ENCODE measurements at places on chromosomes 16 and 17.

GRCh38 chr17:48883171-48883570 is 9.4 kb upstream of the ATP5MC1 start:
- no peak for DNase-seq

DNA sequence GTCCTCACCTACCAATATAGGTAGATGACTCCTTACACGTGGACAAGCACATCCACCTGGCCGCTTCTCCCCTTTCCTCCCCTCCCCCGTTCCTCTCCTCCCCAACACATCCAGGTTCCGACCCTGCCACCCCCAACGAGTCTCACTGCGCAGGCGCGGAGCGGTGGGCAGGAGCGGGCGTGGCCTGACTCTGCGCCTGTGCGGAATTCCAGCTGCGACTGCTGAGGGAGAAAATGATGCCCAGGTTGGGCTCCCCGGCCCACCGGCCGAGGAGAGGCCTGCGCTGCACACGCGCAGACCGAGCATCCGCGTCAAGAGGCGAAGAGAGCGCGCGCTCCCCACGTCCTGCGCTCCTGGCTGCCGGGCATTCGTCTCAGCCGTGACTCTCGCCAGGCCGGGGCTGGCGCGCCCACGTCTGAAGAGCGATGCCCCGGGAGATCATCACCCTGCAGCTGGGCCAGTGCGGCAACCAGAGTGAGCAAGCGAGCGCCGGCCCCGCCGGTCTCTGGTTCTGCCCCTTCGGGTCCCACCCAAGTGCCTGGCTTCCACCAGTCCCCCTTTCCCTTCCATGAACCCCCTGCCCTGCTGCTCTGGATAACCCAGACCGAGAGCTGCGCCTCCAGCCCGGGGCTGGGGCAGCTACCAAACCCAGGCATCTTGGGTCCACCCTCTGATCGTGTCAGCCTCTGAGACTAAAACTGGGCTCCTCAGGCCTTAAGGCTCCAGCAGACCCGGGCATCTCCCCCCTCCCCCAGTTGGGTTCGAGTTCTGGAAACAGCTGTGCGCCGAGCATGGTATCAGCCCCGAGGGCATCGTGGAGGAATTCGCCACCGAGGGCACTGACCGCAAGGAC is at the start of gene TUBG2:
TUBG2 (plus strand) TSS at position 206 of the 853 bp plus-strand sequence; CDS start at position 426, 220 bp downstream.
- peak; percentile 55 for DNase-seq

DNA sequence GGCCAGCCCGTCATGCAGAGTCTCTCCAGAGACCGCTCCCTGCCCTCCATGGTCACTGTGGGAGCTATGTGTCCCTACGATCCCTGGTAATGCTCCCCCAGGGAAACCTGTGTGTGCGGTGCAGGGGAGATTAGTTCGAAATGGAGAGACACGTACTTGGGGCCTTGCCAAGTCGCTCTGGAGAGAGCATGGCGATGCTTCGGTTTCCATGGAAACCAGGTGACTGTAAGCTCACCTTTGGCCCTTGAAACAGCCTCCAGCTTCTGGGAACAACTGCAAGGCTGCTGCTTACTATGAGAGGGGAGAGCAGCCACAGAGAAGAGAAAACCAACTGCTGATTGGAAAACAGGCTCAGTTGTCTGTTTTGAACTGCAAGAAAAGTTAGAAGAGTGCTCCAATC is 879.7 kb upstream of the EEF2KMT start:
- no peak for DNase-seq

DNA sequence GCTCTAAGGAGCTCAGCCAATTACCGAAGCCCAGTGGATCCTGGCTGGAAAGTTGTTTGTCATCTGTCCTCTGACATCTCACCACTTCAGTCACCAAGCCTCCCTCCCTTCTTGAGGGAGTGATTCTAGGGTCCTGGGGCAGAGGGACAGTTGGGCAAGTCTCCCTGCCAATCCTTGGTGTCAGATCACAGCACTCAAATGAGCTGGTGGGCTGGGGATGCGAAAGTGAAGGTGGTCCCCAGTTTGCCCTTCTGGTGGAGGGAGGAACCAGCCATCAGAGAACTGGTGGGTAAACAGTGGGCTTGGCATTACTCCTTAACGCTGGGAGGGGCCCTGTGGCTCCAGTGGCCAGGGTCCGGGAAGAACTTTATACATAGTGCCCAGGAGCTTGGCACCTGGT is 4.4 kb upstream of the CALB2 start:
- no peak for DNase-seq

DNA sequence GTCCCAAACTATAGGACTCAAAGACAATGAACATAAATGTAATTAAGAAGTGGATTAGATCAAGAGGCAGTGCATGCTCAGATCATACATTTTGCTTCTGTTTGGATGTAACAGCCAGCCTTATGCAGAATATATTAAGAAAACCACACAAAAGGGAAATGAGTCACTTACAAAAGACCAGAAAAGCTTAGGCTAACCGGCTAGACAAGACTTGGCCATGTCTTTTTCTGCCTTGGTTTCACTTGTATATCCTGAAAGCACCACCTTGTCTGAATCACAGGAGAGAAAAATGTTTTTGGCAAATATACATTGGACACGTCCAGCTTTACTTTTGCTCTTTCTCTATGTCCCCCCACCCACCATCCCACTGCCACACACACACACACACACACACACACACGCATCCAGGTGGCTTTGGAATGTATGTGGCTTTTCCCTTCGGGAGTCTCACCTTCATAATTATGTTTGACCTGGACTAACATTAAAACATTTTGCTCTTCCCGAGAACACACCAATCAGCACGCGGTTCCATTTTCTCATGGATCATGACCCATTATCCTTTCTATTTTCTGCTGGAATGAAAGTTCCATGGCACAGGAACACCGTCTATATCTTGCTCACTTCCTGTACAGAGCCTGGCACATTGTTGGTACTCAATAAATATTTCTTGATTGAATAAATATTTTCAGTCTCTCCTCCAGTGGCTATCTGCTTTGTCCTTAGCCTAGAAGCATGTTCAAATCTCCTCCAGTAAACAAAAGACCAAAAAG is 64.6 kb downstream of the CDK5R1 start:
- DNase-seq: no peak
